Naive thymus-derived CD4-positive, alpha-beta T cell (primary cell): ENCODE measurements at places on chromosomes 11 and 22.

DNA sequence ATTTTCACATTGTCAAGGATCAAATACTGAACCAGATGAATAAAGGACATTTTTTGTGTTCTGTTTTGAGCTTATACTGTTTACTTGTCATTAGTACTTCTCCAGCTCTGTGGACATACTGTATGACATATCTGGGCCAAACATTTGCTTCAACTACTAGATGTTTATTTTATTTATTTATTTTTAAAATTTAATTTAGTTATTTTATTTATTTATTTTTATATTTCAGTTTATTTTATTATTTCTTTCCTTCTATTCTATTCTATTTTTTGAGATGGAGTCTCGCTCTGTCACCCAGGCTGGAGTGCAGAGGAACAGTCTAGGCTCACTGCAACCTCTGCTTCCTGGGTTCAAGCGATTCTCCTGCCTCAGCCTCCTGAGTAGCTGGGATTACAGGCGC is 37.0 kb downstream of the HORMAD2 start:
- H3K27me3 ChIP-seq = no peaks in the 10 kb centered on the region
- H3K4me1 ChIP-seq = no peaks in the 10 kb centered on the region
- H3K27ac ChIP-seq = no peak overlapping the region
- H3K36me3 ChIP-seq = no peaks in the 10 kb centered on the region
- no peak for DNase-seq

DNA sequence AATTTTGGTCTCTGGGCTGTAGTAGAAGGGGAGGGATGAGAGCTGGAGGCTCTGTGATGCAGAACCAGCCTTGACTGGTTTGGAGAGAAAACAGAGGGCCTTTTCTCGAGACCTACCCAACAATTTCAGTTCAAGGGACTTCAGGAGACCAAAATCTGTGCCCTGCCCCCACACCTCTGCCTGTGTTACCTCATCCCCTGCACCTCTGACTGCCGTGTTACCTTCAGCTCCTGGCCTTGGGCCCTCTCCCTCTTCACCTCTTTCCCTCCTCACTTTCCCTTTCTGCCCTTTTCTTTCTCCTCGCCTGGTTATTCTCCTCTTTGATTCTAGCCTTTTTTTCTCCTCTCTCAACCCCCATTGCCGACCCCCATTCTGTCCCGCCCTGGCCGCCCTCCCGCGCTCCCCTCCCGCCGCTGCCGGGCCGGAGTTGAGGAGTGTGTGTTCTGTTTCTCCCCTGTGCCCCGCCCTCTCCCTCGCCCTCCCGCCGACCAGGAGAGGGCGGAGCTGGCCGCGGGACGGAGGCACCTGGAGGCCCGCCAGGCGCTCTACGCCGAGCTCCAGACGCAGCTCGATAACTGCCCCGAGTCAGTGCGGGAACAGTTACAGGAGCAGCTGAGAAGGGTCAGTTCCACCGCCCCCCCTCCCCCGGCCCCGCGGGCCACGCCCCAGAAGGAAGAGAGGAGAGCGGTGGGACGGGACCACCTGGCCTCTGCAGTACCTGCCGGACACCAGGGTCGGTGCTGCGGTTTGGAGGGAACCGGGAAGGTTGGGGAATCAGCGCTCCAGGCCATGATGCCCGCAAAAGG is 27.2 kb downstream of the PHLDB1 start:
- DNase-seq = no peak
- no peaks in the 10 kb centered on the region for H3K4me1 ChIP-seq
- H3K27ac ChIP-seq = no peak overlapping the region

DNA sequence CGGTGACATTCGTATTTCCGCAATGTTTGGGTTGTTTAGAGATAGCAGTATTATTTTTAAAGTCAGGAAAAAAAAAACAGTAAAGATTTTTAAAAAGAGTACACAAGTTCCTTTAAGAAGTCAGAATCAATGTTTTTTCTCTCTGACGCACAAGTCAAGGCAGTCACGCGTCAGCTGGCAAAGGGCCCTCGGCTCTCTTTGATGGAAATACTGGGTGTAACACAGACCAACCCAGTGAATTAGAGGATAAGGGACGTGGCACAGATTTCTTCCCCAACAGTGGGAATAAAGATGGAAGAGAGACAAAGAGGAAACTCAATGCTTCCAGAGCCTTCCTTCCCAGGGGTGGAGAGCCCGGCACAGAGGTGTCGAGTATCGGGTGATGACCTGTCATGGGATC is 13.4 kb downstream of the ASCC2 start:
- DNase-seq = no peak
- no peak overlapping the region for H3K27ac ChIP-seq
- H3K36me3 ChIP-seq = peaks cover 15% of the 10 kb centered on the region

GRCh38 chr11:48108231-48109045 is 108.2 kb upstream of the OR4B1 start:
- peaks cover 18% of the 10 kb centered on the region for H3K4me1 ChIP-seq
- no peak overlapping the region for H3K4me3 ChIP-seq
- no peaks in the 10 kb centered on the region for H3K36me3 ChIP-seq
- H3K27ac ChIP-seq = no peak overlapping the region

DNA sequence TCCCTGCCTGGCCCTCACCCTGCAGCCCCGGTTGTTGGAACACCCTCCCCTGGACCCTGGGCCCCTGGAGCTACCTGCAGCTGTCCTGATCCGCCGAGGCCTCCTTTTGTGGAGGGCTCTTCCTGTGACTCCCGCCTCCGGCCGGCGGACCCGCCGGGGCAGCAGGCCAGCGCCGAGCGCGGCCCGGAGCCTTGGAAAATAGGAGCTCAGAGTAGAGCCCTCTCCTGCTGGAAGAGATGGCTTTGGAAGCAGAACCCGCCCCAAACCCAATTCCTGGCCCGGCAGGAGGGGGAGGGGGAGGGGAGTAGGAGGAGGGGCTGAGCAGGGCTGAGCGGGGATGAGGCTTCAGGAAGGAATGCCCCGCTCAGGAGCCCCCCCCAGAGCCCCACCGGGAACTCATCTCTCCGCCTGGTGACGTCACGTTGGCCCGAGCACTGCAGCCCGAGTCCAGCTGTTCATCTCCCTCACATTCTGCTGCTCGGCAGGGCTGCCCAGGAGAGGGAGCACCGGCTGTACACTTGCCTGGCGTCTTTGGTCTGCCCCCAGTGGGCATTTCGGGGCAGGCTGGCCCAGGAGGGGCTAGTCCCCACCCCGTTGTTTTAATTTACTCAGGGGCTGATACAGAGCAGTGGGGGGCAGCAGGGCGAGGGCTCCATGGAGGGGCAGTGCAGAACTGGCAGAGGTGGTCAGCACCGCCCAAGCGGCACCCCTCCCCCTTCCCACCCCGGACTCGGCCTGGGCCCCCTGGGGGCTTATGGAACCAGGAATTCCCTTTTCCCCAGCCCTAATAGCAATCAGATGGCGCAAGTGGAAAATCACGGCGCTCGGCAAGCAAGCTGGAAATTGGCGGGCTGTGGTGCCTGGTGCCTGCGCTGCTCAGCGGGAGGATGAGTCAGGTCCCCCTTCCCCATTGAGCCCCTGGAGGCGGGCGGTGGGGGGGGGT is at the start of gene MRGPRF:
MRGPRF (minus strand) TSS at position 238 of the 943 bp plus-strand sequence. CDS start 3,345 bp downstream, outside the sequence.
- no peak within 1 kb of the TSS for H3K27ac ChIP-seq
- H3K4me3 ChIP-seq = no peak within 1 kb of the TSS
- no peaks in the 10 kb centered on the region for H3K4me1 ChIP-seq
- H3K27me3 ChIP-seq = peaks cover 12% of the 10 kb centered on the region
- DNase-seq = no peak

DNA sequence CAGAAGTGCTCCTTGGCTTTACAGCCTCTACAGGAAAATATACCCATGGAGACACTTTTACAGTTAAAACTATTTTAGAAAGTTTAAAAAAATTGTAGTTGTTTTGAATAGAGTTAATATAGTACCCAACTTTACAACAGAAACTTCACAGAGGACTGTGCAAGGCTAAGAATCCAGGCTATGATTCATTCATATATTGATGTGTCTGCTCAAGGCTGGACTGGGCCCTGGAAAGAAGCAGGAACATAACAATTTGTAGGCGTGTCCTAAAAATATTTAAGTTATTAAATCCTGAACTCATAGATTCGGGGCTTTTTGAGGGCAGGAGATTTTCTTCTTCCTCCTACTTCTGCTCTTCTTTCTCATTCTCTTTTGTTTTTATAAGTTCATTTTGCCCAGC is 291.5 kb upstream of the CCDC179 start:
- no peak for DNase-seq
- H3K4me1 ChIP-seq = no peaks in the 10 kb centered on the region
- no peak overlapping the region for H3K4me3 ChIP-seq
- no peaks in the 10 kb centered on the region for H3K27me3 ChIP-seq

GRCh38 chr22:23752750-23753149 is 1.5 kb downstream of the VPREB3 start:
- H3K4me3 ChIP-seq = no peak overlapping the region
- DNase-seq = no peak
- peaks cover 9% of the 10 kb centered on the region for H3K4me1 ChIP-seq

GRCh38 chr11:84310268-84310667 is 1024.1 kb upstream of the CCDC90B start:
- H3K27ac ChIP-seq = no peak overlapping the region
- no peaks in the 10 kb centered on the region for H3K36me3 ChIP-seq
- no peaks in the 10 kb centered on the region for H3K4me1 ChIP-seq
- no peak overlapping the region for H3K4me3 ChIP-seq

GRCh38 chr11:109849946-109850345 is 243.2 kb upstream of the ZC3H12C start:
- no peaks in the 10 kb centered on the region for H3K27me3 ChIP-seq
- no peak for DNase-seq
- no peaks in the 10 kb centered on the region for H3K4me1 ChIP-seq
- H3K27ac ChIP-seq = no peak overlapping the region
- no peaks in the 10 kb centered on the region for H3K36me3 ChIP-seq

DNA sequence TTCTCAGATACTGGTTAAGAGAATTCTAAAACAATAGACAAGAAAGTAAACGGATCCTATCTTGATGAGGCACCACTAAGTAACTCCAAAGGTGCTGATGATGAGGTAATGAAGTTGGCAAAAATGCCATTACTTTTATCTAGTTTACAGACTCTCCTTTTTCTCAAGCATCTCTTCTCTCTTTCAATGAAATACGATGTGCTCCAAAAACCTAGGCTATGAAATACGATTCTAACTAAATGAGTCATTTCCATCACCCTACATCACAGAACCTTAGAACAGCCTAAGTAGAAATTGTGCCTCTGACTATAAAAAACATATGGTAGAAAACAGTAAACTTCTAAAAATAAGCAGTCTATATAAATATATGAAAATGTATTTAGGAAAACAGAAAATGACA is 58.9 kb upstream of the ARHGAP32 start:
- H3K27ac ChIP-seq = no peak overlapping the region
- no peak for DNase-seq
- H3K27me3 ChIP-seq = no peaks in the 10 kb centered on the region
- no peaks in the 10 kb centered on the region for H3K36me3 ChIP-seq

GRCh38 chr11:25860677-25861450 is 471.1 kb upstream of the ANO3 start:
- no peaks in the 10 kb centered on the region for H3K27me3 ChIP-seq
- H3K36me3 ChIP-seq = no peaks in the 10 kb centered on the region
- no peak overlapping the region for H3K27ac ChIP-seq
- H3K4me3 ChIP-seq = no peak overlapping the region

DNA sequence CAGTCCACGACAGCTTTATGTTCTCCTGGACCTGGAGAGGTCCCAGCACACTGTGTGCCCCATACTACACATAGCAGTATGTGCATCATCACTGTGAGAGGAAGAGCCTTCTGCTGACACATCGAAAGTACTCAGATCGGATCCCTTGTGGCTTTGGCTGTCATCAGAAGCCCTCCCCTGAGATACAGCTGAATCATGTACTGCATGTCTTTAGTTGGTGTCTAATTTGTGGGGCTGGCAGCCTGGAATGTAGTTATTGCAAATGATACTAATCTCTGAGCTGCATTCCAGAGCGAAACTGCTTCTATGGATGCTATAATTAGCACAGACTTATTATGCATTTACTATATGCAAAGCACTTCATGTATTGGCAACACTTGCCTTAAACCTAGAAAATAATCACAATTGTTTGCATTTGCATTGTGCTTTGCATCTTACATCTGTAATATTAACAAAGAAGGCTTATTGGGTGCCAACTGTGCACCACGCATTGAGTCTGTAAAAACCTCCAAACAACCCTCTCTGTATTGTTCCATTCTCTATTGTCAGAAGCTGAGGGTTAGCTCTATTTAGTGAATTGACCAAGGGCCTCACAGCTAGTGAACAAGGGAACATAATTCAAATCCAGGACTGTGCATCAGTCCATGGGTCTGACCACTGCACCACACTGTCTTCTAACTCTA is 89.2 kb upstream of the CRTAM start:
- peaks cover 41% of the 10 kb centered on the region for H3K4me1 ChIP-seq
- H3K27me3 ChIP-seq = no peaks in the 10 kb centered on the region
- H3K27ac ChIP-seq = no peak overlapping the region
- no peaks in the 10 kb centered on the region for H3K36me3 ChIP-seq

DNA sequence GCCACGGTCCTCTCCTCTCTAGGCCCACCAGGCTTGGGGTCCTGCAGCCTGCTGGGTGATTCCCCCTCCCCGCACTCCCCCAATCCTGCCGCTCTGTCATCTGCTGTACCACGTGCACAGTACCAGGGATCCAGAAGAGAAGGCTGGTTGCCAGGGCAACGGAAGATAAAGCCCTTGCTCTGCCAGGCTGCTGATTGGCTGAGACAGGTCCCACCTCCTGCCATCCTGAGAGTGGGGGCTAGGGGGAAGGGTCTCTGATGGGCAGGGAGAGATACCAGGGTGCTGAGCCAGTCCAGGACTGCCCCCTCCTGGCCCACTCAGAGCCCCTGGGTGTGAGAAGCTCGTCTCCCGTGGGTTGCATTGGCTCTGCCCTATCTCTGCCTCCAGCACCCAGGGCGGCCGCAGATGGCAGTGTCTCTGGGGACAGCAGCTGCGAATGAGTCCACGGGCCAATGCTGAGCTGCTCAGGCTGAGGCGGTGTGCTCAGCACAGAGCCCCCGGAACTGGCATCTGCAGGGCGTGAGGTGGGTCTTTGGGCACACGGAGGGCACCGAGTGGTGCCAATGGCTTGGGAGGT is at the start of gene SMIM45:
SMIM45 (plus strand) TSS at position 253 of the 577 bp plus-strand sequence.
- no peak for DNase-seq
- no peak within 1 kb of the TSS for H3K4me3 ChIP-seq
- no peaks in the 10 kb centered on the region for H3K36me3 ChIP-seq
- H3K4me1 ChIP-seq = peaks cover 13% of the 10 kb centered on the region

- no peak overlapping the region for H3K27ac ChIP-seq
- no peak overlapping the region for H3K4me3 ChIP-seq
- no peaks in the 10 kb centered on the region for H3K36me3 ChIP-seq
Measured at GRCh38 chr22:23126165-23127054, 15.4 kb downstream of the RSPH14 start.

- no peak overlapping the region for H3K27ac ChIP-seq
- H3K36me3 ChIP-seq = no peaks in the 10 kb centered on the region
- H3K27me3 ChIP-seq = no peaks in the 10 kb centered on the region
- no peak overlapping the region for H3K4me3 ChIP-seq
Measured at GRCh38 chr11:45458269-45458668, 172.1 kb upstream of the SYT13 start.

GRCh38 chr11:7186190-7186589 is 65.5 kb upstream of the SYT9 start:
- H3K27ac ChIP-seq = no peak overlapping the region
- DNase-seq = no peak
- no peaks in the 10 kb centered on the region for H3K36me3 ChIP-seq
- H3K4me1 ChIP-seq = no peaks in the 10 kb centered on the region
- no peaks in the 10 kb centered on the region for H3K27me3 ChIP-seq
